ENCODE measurements at places on chromosomes 4 and X.
A peak's percentile ranks its signal among the peaks of the same experiment; 100 is the strongest.

GRCh38 chrX:135393051-135393450 lies 28.7 kb upstream of the SMIM10L2A start:
- no peak for DNase-seq

GRCh38 chrX:124462931-124463330 lies 116.6 kb downstream of the SH2D1A start:
- DNase-seq: no peak

DNA sequence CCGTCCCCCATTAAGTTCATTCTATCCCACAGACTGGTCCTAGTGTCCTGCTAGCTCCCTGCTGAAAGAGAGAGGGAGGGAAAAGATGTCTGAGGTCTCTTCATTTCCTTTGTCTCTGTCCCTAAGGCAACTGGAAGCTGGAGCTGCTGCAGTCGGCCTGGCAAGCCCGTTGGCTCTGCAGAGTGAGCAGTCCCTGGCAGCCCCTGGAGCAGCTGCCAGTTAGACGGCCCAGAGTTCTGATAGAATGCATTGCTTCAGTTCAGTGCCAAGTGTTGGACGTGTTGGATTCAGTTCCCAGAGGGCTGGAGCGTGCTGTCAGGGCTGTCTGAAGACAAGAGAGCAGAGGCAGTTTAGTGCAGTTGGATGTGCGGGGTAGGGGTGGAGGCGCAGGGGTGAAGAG lies 975 bp downstream of the KCNE5 start:
- no peak for DNase-seq

GRCh38 chrX:17689971-17690409 lies 47.3 kb upstream of the SCML1 start:
- peak; percentile 40 for DNase-seq

GRCh38 chr4:70759126-70759525 lies 37.4 kb downstream of the RUFY3 start:
- no peak for DNase-seq

DNA sequence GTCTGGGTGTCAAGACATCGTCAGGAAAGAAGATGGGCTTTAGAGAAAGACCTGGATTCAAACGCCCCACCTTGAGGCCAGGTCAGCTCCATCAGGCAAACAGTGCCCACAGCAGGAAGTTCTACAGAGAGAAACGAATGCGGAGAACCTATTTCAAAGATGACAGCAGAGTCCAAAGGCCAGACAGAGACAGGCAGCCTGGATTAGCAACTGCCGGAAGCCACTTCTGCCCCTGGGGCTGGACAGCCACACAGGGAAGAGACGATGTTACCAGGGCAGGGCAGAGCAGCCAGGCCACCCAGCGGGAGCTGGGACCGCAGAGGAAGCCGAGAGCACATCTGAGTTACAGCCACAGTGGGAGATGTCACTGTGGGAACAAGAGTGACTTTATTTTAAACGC lies 1.2 kb downstream of the C4orf50 start:
- no peak for DNase-seq

DNA sequence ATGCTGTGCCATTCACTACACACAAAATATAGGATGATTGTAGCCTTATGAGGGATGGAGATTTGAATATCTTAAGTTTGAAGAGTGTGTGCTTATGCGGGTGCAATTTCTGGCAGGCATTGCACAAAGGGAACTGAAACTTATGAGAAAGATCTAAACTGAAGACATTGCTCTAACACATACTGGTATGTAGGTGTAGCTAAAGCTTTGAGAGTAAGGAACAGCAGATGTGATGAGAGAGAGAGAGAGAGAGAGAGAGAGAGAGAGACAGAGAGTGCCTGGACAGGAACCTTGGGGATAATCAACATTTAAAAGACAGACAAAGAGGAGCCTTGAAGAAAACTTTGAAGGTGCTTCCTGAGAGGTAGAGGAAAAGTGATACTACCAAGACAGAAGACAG lies 379.7 kb downstream of the SPRY1 start:
- no peak for DNase-seq

- no peak for DNase-seq
These were observed 7.9 kb upstream of the PPP3CA start for GRCh38 chr4:101355246-101355645.

GRCh38 chr4:15683143-15683495 lies 1.5 kb downstream of the FAM200B start:
- DNase-seq: no peak

DNA sequence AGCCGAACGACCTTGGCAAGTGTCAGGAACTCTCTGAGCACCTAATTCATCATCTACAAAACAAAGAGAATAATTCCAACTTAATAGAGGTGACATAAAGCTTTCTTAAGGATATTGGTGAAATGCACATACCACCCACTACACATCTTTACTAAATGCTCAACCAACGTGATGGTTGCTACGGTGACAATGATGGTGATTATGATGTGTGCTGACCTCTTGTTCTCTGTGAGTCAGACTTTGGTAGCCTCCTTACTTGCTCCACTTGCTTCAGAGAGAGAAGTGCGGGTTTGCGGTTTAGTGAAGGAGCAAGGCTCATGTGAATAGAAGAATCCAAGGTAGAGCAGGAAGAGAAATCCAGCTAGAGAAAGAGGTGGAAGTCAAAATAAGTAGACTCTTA lies 52.8 kb upstream of the CLNK start:
- DNase-seq: no peak

DNA sequence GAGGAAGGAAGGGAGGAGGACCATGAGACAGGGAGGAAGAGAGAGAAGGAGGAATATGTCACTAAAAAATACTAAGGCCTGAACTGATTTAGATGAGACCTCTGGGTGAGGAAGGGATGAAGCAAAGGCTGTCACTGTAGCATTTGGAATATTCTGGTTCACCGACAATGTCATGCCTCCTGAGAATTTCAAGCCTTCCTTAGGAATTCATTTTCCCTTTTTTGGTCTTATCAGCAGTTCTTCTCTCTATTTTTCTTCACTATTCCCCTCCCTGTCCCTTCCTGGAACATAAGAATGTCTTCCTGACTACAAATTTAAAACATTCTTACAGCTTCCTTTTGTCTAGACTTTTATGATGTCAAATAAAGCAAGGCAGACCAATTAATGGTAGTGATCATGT lies 527.8 kb downstream of the INPP4B start:
- no peak for DNase-seq

GRCh38 chr4:5212255-5213013 lies 161.2 kb downstream of the STK32B start:
- DNase-seq: no peak

GRCh38 chr4:179291657-179292056 lies 1849.4 kb upstream of the AGA start:
- no peak for DNase-seq

DNA sequence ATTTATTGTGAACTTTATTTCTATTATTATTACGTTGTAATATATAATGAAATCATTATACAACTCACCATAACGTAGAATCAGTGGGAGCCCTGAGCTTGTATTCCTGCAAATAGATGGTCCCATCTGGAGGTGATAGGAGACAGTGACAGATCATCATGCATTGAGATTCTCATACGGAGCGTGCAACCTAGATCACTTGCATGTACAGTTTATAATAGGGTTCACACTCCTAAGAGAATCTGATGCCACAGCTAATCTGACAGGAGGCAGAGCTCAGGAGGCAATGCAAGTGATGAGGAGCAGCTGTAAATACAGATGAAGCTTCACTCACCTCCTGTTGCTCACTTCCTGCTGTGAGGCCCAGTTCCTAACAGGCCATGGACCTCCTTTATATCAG lies 2170.2 kb downstream of the PCDH7 start:
- DNase-seq: no peak

GRCh38 chrX:134244043-134244442 lies 7.1 kb downstream of the CCDC160 start:
- DNase-seq: no peak

DNA sequence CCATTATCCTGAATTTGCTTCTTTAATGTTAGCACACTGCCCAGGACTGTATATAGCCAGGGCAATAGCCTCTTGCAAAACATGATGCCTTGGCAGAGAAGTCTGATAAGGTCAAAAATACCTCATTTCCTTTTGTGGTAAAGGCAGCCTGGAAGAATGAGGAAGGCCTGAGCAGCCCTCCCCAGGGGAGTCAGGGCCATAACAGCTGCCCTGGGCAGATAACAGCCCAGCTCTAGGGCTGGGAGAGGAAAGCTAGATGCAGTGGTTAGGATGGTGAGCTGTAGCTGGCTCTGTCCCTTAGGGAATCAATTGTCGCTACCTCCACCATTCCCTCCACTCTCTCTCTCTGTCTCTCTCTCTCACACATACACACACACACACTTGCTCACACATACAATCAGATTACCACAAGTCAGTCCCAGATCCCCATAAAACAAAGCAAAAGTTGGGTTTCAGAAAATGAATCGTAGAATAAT lies 29.2 kb downstream of the EFHC2 start:
- peak; percentile 1 for DNase-seq

GRCh38 chr4:20576861-20577260 lies 123.4 kb upstream of the PACRGL start:
- DNase-seq: no peak

DNA sequence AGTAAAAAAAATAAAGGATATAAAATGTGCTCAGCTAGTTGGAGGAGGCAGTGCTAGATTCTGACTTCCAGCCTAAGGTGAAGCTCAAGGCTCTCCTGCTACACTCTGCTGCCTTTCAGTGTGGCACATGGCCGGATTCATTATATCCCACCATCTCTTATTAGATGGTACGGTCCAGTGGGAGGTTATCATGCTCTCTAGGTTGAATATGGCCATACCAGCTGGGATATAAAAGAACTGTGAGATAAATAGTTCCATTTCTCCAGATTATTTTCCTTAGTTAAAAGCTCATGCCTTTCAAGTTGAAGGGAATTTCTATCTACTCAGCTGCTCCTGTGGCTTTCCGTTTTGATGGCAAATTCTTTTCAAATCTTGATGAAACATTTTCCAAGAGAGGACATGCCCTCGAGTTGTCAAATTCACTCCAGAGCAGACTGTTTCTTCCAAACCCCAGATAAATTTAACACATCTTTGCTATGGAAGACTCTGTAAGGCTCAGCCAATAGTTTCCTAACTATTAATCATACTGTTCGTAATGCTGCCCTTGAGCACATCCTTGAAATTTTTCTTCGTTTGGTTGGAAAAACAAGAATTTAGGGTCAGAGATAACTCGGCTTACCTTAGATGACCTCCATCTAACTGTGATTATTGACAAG lies 2.2 kb upstream of the MGARP start:
- no peak for DNase-seq

DNA sequence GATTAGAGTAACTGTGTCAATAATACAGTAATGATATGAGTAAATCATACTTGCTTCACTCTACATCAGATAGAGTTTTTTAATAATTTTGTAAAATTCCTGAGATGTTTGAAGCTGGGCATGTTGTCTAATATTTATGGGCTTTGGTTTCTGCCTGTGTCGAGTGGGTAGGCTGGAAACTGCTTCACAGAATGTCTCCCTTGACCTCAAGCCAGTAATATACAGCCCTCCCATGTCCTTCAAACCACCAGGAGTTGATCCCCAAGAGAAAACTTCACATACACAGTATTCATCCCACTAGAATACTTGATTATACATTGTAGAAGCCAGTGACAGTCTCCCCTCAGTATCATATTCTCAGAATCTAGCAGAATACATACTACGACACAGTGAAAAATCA lies 284.8 kb upstream of the TENM3 start:
- no peak for DNase-seq

All from stimulated activated CD4-positive, alpha-beta T cell treated with anti-CD3 and anti-CD28 coated beads, Interleukin-15, amount 100 ng/mL, for 24 hours (primary cell).